ENCODE measurements at places on chromosomes 1 and 21.

DNA sequence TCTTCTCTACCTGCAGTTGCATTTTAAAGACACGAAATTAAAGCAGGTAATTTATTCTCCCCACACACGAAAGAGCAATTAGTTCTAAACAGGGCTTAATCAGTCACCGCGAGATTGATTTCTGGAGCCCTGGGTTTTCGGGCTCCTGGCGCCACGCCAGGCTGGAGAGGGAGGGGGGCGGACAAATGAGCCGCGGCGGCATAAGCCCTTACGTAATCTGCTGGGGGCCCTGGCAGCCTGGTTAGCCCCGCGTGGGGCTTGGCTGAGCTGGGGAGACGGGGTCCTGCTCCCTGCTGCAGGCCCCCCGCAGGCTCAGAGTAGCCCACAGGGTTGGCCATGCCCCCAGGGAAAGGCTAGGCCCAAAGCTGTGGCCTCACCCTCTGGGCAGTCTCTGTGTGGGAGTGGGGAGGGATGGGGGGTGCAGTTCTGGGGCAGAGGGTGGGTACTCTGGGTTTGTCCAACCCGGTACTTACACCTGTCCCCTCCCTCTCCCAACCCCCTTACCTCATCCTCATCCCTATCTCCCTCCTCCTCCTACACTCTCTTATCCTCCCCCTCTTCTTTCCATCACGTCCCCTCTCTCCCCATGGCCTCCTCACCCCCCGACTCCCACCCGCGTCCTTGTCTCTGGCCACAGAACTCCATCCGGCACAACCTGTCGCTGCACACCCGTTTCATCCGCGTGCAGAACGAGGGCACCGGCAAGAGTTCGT is 19.9 kb downstream of the FOXO6 start:
- peak; percentile 38 for DNase-seq
- H3K27me3 ChIP-seq: peaks cover 59% of the 10 kb centered on the region
- H3K36me3 ChIP-seq: no peaks in the 10 kb centered on the region
- no peak overlapping the region for H3K27ac ChIP-seq
- peak overlapping the region; percentile 70 for H3K4me3 ChIP-seq

- DNase-seq: no peak
- peaks cover 2% of the 10 kb centered on the region for H3K36me3 ChIP-seq
- H3K4me3 ChIP-seq: no peak overlapping the region
- no peaks in the 10 kb centered on the region for H3K27me3 ChIP-seq
- H3K27ac ChIP-seq: no peak overlapping the region
- no peaks in the 10 kb centered on the region for H3K4me1 ChIP-seq
Observed at GRCh38 chr1:151562661-151563060, 22.6 kb downstream of the TUFT1 start.

DNA sequence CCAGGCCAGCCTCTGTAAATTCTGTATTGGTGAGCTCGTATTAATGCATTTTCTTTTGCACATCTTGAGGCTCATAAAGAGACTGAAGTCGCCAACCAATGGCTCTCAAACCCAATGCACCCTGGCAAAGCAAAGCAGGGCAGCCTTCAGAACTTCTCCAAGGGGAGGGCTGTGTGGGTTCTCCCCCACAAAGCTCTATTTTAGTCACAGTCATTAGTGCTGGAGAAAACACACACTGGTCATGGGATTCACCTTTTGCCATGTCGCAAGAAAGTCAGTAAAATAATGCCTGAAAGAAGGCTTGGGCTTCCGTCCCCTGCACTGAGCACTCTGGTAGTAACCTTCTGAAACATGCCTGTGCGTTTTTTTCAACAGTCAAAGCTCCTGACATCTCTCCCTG is 26.3 kb upstream of the ATF3 start:
- H3K4me3 ChIP-seq: no peak overlapping the region
- peaks cover 20% of the 10 kb centered on the region for H3K27me3 ChIP-seq

DNA sequence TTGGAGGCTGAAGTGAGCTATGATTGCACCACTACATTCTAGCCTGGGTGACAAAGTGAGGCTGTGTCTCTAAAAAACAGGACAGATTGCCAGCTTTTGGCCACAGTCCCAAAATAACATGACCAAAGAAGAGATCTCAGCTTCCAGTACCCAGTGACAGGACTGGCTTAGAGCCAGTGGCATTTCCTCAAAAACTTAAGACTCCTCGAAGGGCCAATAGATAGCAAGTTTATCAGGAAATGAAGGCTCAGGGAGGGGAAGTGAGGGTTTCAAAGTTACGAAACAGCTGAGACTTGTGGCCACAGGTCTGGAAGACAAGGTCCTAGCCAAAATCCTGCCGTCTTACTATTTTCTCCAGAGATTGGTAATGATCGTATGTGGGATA is 6.3 kb upstream of the TMEM39B start:
- peaks cover 12% of the 10 kb centered on the region for H3K4me1 ChIP-seq
- H3K27me3 ChIP-seq: no peaks in the 10 kb centered on the region
- no peaks in the 10 kb centered on the region for H3K36me3 ChIP-seq
- no peak overlapping the region for H3K27ac ChIP-seq

- peaks cover 38% of the 10 kb centered on the region for H3K4me1 ChIP-seq
- DNase-seq: peak; percentile 36
- no peaks in the 10 kb centered on the region for H3K36me3 ChIP-seq
- H3K27ac ChIP-seq: no peak overlapping the region
- no peaks in the 10 kb centered on the region for H3K27me3 ChIP-seq
- H3K4me3 ChIP-seq: no peak overlapping the region
Observed at GRCh38 chr1:150165622-150166612, 16.2 kb downstream of the PLEKHO1 start.

DNA sequence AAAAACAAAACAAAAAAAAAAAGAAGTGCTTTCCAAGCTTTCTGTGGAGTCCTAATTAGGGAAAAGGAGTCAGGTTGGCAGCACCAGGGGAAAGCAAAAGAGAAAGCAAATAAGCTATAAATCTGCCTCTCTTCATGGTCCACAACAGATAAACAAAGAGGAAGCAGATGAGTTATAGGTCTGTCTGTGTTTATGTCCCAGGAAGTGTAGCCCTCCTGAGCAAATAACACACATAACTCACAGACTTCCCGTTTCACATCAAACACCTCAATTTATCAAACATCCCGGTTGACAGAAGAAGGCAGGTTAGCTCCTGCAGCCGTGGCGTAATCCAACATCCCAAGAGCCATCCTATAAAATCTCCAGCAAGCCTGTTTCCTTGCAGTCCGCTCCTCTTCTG is 5.6 kb upstream of the SLC2A5 start:
- H3K4me1 ChIP-seq: peaks cover 28% of the 10 kb centered on the region
- no peak overlapping the region for H3K4me3 ChIP-seq
- no peak overlapping the region for H3K27ac ChIP-seq
- no peaks in the 10 kb centered on the region for H3K36me3 ChIP-seq
- peaks cover 38% of the 10 kb centered on the region for H3K27me3 ChIP-seq

DNA sequence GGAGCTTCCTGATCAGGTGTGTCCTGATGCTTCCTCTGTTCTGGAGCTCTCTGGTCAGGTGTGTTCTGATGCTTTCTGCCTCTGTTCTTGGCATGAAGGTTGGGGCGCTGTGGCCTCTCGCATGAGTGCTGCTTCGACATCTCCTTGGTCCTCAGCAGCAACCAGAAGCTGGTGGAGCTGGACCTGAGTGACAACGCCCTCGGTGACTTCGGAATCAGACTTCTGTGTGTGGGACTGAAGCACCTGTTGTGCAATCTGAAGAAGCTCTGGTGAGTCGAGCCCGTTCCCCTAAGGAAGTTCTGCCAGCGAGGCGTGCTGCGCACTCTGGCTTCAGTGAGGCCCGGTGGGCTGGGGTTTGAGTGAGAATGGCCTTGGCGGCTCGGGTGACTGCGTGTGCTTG is 18.0 kb downstream of the NLRP3 start:
- H3K27ac ChIP-seq: no peak overlapping the region
- H3K36me3 ChIP-seq: peaks cover 36% of the 10 kb centered on the region
- peaks cover 6% of the 10 kb centered on the region for H3K4me1 ChIP-seq

DNA sequence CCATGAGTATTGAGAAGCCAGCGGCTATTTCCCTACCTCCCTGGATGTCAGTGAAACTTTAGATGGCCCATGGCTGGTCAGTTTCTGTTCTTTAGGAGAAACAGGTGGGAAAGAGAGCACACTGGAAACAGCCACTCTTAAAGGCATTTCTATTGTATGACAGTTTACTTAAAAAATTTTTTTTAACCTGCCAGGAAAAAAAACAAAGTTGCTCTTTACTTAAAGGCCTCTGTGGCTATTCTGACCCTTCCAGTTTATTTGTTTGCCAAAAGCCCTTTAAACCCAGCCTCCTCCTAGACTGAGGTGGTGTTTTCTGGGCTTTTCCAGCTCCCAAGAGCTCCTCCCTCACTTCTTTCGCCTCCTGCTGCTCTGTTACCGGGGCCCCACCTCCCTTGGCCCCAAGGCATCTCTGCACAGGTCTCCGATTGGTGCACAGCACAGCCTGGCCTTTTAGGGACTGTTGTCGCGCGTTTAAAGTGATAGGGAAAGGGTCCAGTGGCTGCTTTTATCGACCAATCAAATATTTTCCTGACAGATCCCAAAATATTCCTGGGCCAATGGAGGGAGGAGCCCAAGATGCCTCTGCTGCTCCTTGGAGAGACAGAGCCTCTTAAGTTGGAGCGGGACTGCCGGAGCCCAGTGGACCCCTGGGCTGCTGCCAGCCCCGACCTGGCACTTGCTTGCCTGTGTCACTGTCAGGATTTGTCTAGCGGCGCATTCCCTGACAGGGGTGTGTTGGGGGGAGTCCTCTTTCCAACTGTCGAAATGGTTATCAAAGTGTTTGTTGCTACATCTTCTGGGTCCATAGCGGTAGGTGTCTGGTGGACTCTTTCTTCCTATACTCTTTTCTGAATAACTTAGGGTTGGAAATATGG is at the start of gene SH3BGR:
Gene SH3BGR, plus strand, starts transcription at position 639 of the 875 bp plus-strand sequence. Its CDS starts 127 bp downstream, at position 766.
- peaks cover 2% of the 10 kb centered on the region for H3K4me1 ChIP-seq
- no peak within 1 kb of the TSS for H3K4me3 ChIP-seq

- H3K36me3 ChIP-seq: no peaks in the 10 kb centered on the region
Observed at GRCh38 chr1:154774175-154774855, 95.8 kb downstream of the KCNN3 start.

DNA sequence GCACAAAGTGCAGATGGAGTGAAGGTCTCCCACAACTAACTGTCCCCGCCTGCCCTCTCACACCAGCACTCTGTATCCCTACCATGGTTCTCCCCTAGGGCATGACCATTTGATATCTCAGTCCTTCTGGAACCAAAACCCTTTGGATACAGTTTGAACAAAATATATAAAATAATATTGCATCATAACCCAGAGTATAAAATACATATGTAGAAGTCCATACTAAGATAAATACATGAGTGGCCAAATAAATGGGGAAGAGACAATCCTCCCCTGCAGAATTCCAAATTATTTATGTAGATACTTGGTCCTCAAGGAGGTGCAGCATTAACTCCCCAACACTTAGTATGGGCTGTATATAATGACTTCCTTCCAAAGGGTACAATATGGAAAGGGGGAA is 207.4 kb downstream of the RRAGC start:
- no peak overlapping the region for H3K27ac ChIP-seq
- no peak for DNase-seq
- H3K4me1 ChIP-seq: no peaks in the 10 kb centered on the region
- peaks cover 23% of the 10 kb centered on the region for H3K27me3 ChIP-seq

GRCh38 chr1:219549215-219549614 is 63.7 kb downstream of the ZC3H11B start:
- H3K27ac ChIP-seq: no peak overlapping the region
- no peaks in the 10 kb centered on the region for H3K36me3 ChIP-seq
- no peak for DNase-seq

GRCh38 chr21:45404730-45405270 is at the start of gene COL18A1:
Gene COL18A1, plus strand, starts transcription at chr21:45405165. Its CDS starts 66 bp downstream, at chr21:45405231.
- peaks cover 3% of the 10 kb centered on the region for H3K4me1 ChIP-seq
- H3K27ac ChIP-seq: no peak within 1 kb of the TSS
- DNase-seq: peak; percentile 17
- H3K4me3 ChIP-seq: peak within 1 kb of the TSS; percentile 74

GRCh38 chr1:113109908-113110554 is 37.0 kb downstream of the LRIG2 start:
- no peak for DNase-seq
- H3K27me3 ChIP-seq: no peaks in the 10 kb centered on the region
- peaks cover 8% of the 10 kb centered on the region for H3K4me1 ChIP-seq
- H3K4me3 ChIP-seq: no peak overlapping the region
- no peak overlapping the region for H3K27ac ChIP-seq

- H3K4me3 ChIP-seq: no peak overlapping the region
- no peak for DNase-seq
- no peaks in the 10 kb centered on the region for H3K27me3 ChIP-seq
- H3K27ac ChIP-seq: no peak overlapping the region
- H3K4me1 ChIP-seq: peaks cover 16% of the 10 kb centered on the region
Observed at GRCh38 chr1:109897259-109897955, 13.2 kb upstream of the CSF1 start.

GRCh38 chr21:31326522-31327242 is 17.4 kb downstream of the TIAM1 start:
- H3K27me3 ChIP-seq: no peaks in the 10 kb centered on the region
- H3K27ac ChIP-seq: peak overlapping the region; percentile 87
- H3K4me3 ChIP-seq: peak overlapping the region; percentile 62
- H3K36me3 ChIP-seq: peaks cover 15% of the 10 kb centered on the region
